Muscle of arm (tissue), 14 donors: ENCODE measurements at places on chromosomes 4 and X. TPM values are rescaled to one million over a fixed set of nuclear protein-coding genes. Genes with fewer than 3 reads are reported as not detected.

TMEM156 gene
- polyA plus RNA-seq = 0.19 TPM

EDNRA gene
- polyA plus RNA-seq = 23.4 TPM

TMPRSS11F gene
- polyA plus RNA-seq = 0.31 TPM

ZCCHC18 gene
- 2.4 TPM for polyA plus RNA-seq

DOK7 gene
- polyA plus RNA-seq = 8.9 TPM

SOWAHB gene
- not detected for polyA plus RNA-seq

RHOH gene
- polyA plus RNA-seq = 0.38 TPM

SPACA5B gene
- polyA plus RNA-seq = not detected

VCX2 gene
- not detected for polyA plus RNA-seq

GABRB1 gene
- 0.10 TPM for polyA plus RNA-seq

TTC29 gene
- polyA plus RNA-seq = 0.09 TPM

NEIL3 gene
- 2.1 TPM for polyA plus RNA-seq

DNA sequence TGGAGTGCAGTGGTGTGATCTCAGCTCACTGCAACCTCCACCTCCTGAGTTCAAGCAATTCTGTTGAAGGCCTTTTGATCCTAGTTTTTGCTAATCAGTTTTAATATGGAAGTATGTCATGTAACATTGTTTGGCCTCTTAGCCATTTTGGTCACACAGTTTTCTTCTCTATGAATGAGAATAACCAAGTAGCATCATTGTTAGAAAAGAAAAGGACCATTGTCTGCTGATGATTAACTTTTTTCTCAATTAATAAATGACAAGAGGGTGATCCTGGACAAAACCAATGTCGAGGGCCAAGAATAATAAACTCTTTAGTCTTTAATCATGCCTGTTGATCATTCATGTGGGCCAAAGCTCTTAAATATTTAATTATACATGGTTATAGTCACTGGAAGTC is 289.3 kb upstream of the MAGEB2 start:
- DNase-seq = no peak

- DNase-seq = no peak
These were observed 11.9 kb downstream of the CA5B start for GRCh38 chrX:15749642-15750610.

DNA sequence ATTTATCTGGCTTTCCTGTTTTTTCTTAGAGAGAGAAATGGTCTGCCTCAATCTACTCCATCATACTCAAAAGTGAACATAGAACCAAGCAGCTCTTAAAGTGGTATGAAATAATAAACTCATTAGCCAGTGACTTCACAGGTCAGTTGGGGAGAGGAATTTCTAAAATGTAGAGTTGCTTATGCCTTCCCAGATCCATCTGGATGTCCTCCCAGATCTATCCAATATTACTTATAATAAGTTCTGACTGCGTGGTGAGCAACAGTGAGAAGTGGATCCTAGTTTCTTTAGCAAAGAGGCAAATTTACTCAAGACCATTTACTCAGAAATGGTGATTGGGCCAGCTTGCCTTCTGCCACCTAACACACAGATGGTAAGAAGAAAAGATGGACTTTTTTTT is 748.0 kb downstream of the PCDH18 start:
- no peak for DNase-seq

DNA sequence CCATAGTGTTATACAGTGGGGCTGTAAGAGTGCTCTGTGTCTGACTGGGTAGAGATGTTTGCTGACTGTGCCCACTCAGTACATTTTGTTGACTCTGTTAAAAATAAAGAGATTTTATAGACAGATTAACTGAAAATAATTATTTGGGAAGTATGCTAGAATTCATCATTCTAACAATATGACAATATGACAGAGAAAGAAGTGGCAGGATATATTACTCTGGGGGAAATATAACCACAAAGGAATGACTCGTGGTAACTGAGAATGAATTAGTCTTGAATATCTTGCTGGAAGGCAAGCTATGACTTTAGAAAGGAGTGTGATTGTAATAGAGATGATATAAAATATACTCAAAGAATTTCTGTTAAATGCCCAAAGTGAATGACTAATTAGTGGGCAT is 46.8 kb downstream of the TMEM165 start:
- no peak for DNase-seq

- no peak for DNase-seq
These were observed 2045.7 kb upstream of the TENM3 start for GRCh38 chr4:180197471-180197870.

DNA sequence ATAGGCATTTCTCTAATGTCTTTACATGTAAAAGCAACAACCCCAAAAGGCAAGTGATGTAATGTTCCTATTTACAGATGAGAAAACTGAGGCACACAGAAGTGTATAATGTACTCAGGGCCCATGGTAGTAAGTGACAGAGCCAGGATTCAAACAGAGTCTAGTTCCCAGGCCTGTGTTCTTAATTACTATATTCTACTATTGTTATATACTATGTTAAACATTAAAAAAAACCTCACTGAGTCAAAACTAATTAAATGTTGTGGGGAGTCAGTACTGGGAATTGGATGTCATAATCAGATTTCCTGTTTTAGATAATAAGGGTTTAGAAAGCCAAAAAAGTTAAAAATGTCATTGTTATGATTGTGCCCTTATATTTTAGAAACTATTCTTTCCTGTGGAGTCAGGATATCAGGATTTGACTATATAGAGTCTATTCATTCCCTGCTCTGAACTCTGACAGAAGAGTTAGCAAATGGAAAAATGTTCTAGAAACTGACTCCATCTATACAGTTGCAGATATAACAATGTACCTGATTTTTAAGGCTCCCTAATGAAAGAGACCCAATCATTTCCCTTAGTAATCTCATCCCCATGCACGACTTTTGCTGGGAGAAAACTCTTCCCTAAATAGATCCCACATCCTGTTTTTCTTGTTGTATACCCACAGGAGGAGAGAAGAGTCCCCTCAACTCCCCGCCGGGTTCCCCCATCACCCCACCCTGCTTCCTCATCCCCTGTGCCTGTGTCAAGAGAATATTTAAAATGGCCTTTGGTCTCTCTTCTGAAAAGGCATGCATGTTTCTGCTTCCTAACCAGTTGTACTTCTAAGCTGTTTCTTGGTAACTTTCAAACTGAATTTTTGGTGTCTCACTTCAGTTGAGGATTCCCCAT is 69.7 kb downstream of the REELD1 start:
- DNase-seq = no peak

DNA sequence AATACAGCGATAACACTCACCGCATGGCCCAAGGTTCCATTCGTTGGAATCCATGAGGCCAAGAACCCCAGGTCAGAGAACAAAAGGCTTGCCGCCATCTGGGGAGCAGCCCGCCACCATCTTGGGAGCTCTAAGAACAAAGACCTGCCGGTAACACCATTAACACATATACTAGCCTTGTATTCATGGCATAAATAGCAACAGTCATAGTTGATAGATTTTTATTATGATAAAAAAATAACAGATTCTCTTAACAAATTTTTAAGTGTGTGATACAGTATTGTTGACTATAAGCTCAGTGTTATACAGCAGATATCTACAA is 309.4 kb downstream of the GLUD2 start:
- DNase-seq = no peak

DNA sequence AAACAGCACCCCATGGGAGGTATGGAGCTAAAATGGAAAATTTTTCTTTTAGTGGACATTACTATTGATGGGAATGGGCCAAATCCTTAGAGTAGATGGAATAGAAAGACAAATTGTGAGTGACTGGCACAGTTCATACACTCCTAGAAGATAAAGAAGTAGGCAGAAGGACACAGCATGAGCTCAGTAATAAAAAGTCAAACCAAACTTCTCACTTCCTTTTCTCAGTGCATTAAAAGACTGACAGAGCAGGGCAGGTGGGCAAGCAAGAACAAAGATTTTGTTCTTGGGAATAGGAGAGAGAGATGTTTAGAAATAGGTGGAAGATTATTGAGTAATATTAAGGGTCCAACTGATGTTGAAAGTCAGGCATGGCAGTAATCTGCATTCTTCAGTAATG is 132.5 kb downstream of the ATP10D start:
- DNase-seq = no peak

- DNase-seq = no peak
These were observed 4.2 kb downstream of the NEUROG2 start for GRCh38 chr4:112511803-112512118.

- DNase-seq = peak; percentile 1
These were observed 37.6 kb downstream of the PKD2 start for GRCh38 chr4:88045021-88045420.

DNA sequence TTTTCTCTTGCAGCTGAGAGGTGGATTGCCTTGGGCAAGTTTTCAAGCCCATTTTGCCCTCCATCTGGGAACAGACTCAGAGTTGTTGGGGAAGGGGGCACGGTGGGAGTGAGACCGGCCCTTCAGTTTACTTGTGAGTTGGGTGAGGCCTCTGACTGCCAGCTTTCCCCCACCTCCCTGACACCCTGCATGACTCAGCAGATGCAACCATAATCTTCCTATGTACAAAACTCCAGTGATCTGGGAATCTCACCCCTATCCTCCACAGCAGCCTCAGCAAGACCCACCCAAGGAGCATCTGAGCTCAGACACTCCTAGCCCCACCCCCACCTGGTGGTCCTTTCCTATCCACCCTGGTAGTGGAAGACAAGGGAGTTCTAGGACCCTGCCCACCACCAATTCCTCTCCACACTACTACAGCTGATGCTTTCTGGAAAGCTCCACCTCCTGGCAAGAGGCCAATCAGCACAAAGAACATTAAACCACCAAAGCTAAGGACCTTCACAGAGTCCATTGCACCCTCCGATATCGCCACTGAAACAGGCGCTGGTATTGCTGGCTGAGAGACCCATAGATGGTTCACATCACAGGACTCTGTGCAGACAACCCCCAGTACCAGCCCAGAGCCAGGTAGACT is 99.4 kb upstream of the STK26 start:
- no peak for DNase-seq

DNA sequence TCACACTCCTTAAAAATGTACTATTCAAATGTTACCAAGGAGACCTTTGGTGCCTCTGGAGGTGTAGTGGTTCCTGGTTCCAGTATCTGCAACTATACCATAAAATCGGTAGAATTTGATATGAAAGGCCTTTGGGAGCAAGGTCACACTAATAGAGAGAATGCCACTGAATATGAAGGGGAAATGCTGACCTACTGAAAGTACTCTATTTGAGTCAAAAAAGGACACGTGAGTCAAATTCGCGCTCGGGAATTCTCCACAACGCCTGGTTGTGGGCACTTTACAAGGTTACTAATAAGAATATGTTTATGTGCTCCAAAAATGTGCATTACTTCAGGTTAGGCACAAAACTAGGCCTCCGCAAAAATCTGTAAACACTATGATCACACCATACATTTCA is 39.5 kb upstream of the RELL1 start:
- no peak for DNase-seq

- no peak for DNase-seq
These were observed 150.6 kb downstream of the MXRA5 start for GRCh38 chrX:3195845-3196244.

DNA sequence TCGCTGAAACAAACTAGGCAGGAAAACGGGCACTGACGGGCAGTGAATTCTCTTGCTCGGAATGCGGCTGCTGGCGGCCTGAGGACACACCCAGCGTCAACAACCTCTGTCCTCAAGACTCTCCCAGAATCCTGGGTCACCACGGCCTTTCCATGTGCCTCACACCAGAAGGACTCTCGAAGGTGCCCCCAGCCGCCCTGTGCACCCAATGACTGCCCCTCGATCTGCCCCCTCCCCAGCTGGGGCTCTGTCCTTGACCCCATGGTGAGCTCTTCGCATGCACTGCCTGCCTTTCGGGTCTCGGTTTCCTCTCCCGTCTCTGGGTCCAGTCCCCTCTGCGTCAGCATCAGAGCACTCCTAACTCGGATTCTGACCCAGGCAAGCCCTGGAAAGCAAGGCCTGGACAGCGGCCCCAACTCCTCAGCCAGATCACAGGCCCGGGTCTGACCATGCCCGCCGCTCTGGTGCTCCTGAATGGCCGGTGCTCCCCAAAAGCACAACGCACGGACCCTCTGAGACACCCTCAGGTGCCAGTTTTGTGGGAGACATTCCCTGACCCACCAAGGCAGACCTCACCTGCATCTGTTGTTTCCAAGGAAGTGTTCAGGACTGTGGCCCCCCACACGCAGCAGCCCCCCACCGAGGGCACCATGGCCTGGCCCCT is 56.0 kb downstream of the ACOX3 start:
- no peak for DNase-seq

GRCh38 chrX:97199501-97199900 is 315.8 kb downstream of the RPA4 start:
- DNase-seq = no peak
